ENCODE measurements at places on chromosomes 6 and 20. TPM values are rescaled to one million over a fixed set of nuclear protein-coding genes. Genes with fewer than 3 reads are reported as not detected.

Gene TP53RK
- 14.4 TPM for total RNA-seq

GRCh38 chr6:125728739-125729138, 20.7 kb upstream of the HEY2 start:
- no peak overlapping the region for H3K27ac ChIP-seq
- no peak for DNase-seq
- no peaks in the 10 kb centered on the region for H3K36me3 ChIP-seq
- peaks cover 40% of the 10 kb centered on the region for H3K27me3 ChIP-seq

Gene MUC21
- total RNA-seq, result not detected

DNA sequence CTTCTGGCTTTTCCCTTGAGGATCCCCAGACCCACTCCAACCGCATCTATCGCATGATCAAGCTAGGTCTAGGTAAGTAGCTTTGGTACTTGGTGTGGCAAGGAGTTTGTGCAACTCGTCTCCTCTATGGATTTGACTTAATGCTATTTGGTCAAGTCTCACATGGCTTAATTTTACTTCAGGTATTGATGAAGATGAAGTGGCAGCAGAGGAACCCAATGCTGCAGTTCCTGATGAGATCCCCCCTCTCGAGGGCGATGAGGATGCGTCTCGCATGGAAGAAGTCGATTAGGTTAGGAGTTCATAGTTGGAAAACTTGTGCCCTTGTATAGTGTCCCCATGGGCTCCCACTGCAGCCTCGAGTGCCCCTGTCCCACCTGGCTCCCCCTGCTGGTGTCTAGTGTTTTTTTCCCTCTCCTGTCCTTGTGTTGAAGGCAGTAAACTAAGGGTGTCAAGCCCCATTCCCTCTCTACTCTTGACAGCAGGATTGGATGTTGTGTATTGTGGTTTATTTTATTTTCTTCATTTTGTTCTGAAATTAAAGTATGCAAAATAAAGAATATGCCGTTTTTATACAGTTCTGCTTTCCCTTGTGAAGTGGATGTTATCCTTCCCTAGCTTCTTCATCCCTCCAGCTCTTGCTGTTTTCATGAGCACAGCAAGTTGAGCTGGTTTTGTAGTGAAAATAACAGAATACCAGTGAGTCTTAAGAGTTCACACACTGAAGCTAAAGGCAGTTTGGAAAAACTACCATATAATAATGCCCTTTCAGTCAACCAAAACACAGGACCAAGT, 3.8 kb downstream of the SLC35B2 start:
- H3K4me3 ChIP-seq, result peak overlapping the region; percentile 23
- H3K27ac ChIP-seq, result peak overlapping the region; percentile 55
- H3K36me3 ChIP-seq, result peaks cover 86% of the 10 kb centered on the region
- H3K27me3 ChIP-seq, result no peaks in the 10 kb centered on the region

GRCh38 chr20:46347841-46348803, 39.8 kb upstream of the CDH22 start:
- peaks cover 10% of the 10 kb centered on the region for H3K4me1 ChIP-seq
- H3K36me3 ChIP-seq, result peaks cover 9% of the 10 kb centered on the region
- H3K27me3 ChIP-seq, result peaks cover 11% of the 10 kb centered on the region

DNA sequence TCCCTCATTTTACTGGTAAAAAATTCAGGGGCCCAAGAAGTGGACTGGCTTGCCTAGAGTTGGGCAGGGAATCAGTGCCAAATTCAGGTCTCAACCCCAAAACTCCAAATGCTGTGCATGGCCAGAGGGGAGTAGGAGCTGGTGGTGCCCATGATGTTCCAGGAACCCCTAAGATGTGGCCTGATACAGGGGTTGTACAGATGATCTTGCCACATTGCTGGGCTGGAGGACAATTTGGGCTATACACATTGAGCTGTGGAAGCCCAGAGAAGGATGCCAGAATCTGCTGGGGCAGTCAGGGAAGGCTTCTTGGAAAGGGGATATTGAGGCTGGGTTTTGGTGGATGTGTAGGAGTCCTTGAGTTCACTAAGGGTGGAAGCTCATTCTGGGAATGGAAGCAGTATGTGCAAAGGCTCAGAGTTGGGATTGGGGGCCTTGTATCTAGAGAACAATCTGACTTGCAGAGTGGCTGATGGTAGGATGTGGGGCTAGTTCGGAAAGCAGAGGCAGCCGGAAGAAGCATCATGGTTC, 38.0 kb upstream of the APCDD1L start:
- H3K27me3 ChIP-seq, result peaks cover 18% of the 10 kb centered on the region
- H3K4me3 ChIP-seq, result no peak overlapping the region
- no peaks in the 10 kb centered on the region for H3K36me3 ChIP-seq
- DNase-seq, result no peak

Gene SLC22A7
- not detected for total RNA-seq

Gene NT5E
- total RNA-seq, result 15.4 TPM

Gene LBP
- total RNA-seq, result not detected
